ENCODE measurements at places on chromosomes 3 and 15. TPM values are rescaled to one million over a fixed set of nuclear protein-coding genes. Genes with fewer than 3 reads are reported as not detected.

TMF1 gene
- 12.3 TPM for total RNA-seq

CNTN6 gene
- total RNA-seq, result not detected

GHSR gene
- total RNA-seq, result not detected

TCTA gene
- 8.2 TPM for total RNA-seq

CYP1A1 gene
- 0.07 TPM for total RNA-seq

ZDHHC3 gene
- 78.4 TPM for total RNA-seq

SLC25A38 gene
- total RNA-seq, result 37.5 TPM

TRNT1 gene
- total RNA-seq, result 41.1 TPM

PPCDC gene
- total RNA-seq, result 15.2 TPM

Measured in K562 (cell line).